ENCODE measurements at places on chromosomes 7 and 10.
A peak's percentile ranks its signal among the peaks of the same experiment; 100 is the strongest.

GRCh38 chr10:26430641-26431163 is 7.4 kb upstream of the APBB1IP start:
- no peak for DNase-seq

GRCh38 chr7:36929791-36930190 is 205.5 kb upstream of the AOAH start:
- DNase-seq: no peak

DNA sequence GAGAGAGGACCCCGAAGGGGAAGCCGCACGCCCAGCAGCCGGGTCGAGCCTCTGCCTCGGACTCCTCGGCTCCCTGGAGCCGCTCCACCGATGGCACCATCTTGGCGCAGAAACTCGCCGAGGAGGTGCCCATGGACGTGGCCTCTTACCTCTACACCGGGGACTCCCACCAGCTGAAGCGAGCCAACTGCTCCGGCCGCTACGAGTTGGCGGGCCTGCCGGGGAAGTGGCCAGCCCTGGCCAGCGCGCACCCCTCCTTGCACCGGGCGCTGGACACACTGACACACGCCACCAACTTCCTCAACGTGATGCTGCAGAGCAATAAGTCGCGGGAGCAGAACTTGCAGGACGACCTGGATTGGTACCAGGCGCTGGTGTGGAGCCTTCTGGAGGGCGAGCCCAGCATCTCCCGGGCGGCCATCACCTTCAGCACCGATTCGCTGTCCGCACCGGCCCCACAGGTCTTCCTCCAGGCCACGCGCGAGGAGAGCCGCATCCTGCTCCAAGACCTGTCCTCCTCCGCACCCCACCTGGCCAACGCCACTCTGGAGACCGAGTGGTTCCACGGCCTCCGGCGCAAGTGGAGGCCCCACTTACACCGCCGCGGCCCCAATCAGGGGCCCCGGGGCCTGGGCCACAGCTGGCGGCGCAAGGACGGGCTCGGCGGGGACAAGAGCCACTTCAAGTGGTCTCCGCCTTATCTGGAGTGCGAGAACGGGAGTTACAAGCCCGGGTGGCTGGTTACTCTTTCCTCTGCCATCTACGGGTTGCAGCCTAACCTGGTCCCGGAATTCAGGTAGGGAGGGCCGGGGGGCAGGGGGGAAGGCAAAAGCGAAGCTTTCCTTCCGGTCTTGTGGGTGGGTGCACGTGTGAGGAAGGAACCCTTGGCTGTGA is 973 bp downstream of the GPR158 start:
- peak; percentile 18 for DNase-seq

- no peak for DNase-seq
Measured at GRCh38 chr10:95325863-95326262, 35.1 kb upstream of the PDLIM1 start.

GRCh38 chr10:15167411-15168290 is 842 bp downstream of the NMT2 start:
- peak; percentile 70 for DNase-seq

DNA sequence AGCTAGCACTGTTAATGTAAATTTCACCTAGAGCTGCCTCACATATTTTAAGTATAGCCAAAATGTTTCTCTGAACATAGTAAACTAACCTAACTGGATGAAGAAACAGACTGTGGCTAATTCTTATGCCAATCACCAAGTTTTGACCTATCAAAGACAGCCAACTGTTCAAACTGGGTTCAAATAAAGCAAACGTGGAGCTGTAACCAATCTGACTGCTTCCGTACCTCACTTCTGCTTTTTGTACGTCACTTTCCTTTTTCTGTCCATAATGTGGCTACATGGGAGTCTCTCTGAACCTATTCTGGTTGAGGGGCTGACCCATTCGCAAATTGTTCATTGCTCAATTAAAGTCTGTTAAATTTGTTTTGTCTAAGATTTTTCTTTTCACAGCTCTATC is 66.3 kb upstream of the ETV1 start:
- no peak for DNase-seq

- peak; percentile 30 for DNase-seq
Measured at GRCh38 chr7:80699721-80700256, 61.3 kb downstream of the CD36 start.

GRCh38 chr10:48389272-48389671 is 82.8 kb downstream of the MAPK8 start:
- peak; percentile 22 for DNase-seq

- DNase-seq: no peak
Measured at GRCh38 chr7:2553831-2554581, 1.3 kb downstream of the BRAT1 start.

DNA sequence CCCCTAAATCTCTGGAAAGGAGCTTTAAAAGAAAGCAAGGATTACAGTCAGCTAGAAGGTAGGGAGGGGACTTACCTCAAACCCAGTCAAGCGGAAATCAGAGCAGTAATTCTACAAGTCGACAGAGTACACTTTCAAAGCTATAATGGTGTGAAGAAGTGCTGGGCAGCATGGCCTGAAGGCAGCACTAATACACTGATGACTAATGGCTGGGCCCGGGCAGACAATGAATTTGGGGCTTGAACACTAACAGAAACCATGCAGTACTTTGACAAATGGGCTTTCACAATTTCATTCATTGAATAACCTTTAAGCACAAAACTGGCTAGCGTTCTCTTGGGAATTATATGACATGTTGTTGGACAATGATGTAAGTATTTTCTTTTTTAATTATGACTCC is 4.7 kb downstream of the GLI3 start:
- DNase-seq: peak; percentile 70

- DNase-seq: no peak
Measured at GRCh38 chr10:113808168-113808567, 45.7 kb downstream of the DCLRE1A start.

GRCh38 chr7:83211685-83212084 is 49.0 kb upstream of the PCLO start:
- DNase-seq: no peak

GRCh38 chr10:24439935-24440334 is 231.0 kb downstream of the KIAA1217 start:
- DNase-seq: no peak

DNA sequence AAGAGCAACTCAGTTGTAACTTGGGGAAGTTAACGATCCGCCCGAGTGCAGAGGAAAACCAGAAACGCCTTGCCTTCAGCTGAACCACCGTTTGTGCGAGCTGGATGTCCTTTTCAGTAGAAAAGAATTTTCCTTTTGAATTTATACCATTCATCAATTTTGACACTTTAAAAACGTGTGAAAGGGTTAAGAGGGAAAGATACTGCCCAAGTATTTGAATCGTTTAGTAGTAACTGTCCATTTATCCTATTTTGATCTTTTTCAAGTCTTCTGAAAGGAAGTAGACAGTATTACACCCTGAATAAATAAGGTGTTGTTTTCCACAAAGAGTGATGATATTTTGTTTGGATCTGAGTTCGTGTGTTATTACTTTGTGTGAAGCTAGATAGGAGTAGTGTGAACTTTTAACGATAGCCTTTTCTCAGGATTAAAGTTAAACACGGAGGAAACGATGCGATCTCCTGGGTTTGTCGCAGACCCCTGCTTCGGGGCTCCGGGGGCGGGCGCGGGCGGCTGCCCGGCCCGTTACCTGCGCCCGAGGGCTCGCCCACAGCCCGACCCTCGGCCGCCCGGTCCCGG is 830 bp upstream of the BMI1 start:
- peak; percentile 38 for DNase-seq

DNA sequence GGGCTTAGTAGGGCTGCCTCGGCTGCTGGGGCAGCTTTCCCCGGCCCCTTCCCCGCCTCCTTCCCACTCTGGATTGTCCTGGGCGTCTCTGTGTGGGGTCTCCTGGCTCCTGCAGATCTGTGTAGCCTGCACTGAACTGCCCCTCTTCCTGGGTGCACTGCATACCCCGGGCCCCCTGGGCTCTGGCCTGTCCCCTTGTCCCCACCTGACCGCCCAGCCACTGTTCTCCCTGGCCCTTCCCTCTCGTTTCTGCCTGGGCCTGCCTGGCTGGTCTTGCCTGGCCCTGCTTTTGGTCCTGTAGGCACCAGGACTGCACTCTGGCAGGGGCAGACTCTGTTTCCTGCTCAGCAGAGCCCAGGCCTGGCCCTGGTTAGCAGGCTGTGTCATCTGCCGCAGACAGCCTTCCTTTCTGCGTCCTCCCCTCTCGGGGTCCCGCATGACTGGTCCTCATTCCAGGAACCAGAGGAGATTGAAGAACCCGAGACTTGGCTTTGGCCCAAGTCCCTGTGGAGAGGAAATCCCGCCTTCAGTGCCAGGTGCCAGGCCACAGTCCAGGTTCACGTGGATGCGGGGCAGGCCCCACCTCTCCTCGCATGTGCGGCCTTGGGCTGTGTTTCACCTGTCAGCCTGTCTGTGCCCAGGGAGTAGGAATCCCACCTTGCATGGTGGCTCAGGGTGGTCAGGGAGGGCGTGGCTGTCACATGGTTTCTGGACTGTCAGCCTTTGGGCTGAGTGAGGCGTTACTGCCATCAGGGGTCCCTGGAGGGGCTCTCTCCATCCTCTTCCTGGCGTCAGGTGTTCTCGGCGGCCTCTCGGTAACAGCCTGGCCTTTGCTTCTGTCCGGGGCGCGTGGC is 9.2 kb downstream of the INPP5A start:
- no peak for DNase-seq

- DNase-seq: no peak
Measured at GRCh38 chr7:50513166-50513871, 51.9 kb downstream of the DDC start.

GRCh38 chr10:37952926-37953325 is 23.5 kb downstream of the ZNF25 start:
- DNase-seq: no peak

DNA sequence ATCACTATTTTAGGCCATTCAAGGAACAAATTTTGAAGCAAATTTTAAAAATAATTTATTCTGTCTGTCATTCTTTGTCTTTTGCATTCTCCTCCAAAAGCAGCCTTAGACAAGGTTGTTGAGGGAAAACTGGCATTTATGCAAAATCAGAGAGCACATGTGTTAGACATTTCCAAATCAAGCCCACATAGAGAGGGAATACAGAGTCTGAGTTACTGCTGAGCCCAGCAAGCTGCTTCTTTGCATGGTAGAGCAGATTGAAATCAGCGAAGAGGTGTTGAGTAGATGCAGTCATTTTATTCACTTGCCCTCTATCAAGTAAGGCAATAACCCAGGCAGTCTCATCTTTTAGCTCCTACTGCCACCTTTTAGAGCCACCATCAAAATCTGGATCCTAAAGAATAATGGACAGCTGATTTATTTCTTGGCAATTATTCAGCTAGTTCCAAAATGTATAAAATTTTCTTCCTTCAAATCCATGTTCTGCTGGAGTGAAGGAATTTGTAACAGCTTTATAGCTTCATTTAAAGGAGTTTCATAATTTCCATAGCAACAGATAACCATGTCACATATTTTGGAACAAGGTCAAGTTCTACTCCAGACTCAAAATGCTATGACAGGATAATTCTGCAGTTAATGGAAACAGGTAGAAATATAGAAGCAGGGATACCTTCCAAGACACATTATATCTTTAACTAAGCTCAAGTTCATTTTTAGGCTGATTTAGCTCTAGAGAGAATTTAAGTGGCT is 7.3 kb upstream of the PCDH15 start:
- DNase-seq: no peak

DNA sequence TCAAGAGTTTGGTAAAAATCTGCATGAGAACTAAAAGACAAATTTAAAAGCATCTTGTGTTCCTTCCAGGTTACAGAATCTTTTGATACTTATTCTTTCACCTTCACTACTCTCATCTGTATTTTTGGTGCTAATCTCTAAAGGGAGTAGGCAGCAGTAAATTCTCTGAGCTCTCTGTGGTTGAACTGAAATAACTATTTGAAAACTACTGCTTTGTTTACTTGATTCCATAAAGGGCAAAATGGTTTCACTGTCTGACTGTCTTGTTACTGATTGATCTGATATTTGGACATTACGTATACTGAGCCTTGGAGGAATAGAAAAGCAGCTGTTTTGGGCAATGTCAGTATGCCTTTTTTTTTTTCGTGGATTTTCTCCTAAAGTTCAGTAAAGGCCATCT is 103.3 kb downstream of the CHRM2 start:
- peak; percentile 20 for DNase-seq

Data from mesenchymal stem cell (in vitro differentiated cells and primary cell).